ENCODE measurements at places on chromosomes 1 and 21. TPM values are rescaled to one million over a fixed set of nuclear protein-coding genes. Genes with fewer than 3 reads are reported as not detected.

The CNN3 gene
- total RNA-seq: 260 TPM

DNA sequence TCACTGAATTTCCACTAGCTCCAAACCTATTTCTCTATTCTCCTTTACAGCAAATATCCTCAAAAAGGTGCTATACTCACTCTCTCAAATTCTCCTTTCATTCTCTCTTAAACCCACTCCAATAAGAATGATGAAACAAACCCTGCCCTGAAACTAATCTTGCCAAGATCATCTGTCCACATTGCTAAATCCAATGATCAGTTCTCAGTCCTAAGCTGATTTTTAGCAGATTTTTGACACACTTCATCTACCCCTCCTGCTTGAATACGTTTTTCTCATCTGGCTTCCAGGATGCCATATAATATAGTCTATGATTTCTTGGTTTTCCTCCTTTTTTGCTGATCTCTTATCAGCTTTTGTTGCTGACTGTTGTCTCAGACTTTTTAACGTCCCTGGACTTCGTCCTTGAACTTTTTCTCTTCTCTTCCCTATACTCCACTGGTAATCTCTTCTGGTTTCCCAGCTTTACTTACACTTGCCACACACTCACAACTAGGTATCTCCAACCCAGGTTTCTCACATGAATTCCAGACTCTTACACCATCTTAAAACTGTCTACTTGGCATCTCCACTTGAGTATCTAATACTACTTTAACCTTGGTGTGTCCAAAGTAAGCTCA is 35.3 kb downstream of the RERE start:
- H3K4me1 ChIP-seq: peaks cover 4% of the 10 kb centered on the region
- no peak overlapping the region for H3K4me3 ChIP-seq
- no peak for DNase-seq

DNA sequence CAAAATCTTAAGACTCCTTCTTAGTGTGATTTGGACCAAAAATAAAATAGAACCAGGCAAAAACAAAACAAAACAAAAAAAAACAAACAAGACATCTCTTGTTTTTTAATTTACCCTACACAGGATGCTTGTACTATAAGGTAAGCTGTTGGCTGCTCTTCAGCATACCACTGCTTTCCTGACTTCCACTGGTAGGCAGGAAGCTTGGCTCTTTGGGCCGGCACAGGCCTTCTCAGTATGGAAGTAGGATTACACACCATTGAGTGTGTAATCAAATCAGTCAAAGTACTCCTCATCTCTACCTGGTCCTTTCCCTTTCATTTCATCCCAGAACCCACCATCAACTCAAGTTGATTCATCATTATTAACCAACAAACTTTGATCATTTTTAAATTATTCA is 61.9 kb upstream of the RGS1 start:
- H3K27ac ChIP-seq: peak overlapping the region; percentile 96
- DNase-seq: peak; percentile 89
- peaks cover 73% of the 10 kb centered on the region for H3K4me1 ChIP-seq
- H3K36me3 ChIP-seq: no peaks in the 10 kb centered on the region
- H3K4me3 ChIP-seq: no peak overlapping the region
- H3K27me3 ChIP-seq: no peaks in the 10 kb centered on the region

- no peak overlapping the region for H3K4me3 ChIP-seq
- peak; percentile 37 for DNase-seq
- no peaks in the 10 kb centered on the region for H3K27me3 ChIP-seq
- H3K4me1 ChIP-seq: peaks cover 17% of the 10 kb centered on the region
- H3K27ac ChIP-seq: no peak overlapping the region
Observed at GRCh38 chr1:147167365-147167764, 4.9 kb downstream of the PRKAB2 start.

DNA sequence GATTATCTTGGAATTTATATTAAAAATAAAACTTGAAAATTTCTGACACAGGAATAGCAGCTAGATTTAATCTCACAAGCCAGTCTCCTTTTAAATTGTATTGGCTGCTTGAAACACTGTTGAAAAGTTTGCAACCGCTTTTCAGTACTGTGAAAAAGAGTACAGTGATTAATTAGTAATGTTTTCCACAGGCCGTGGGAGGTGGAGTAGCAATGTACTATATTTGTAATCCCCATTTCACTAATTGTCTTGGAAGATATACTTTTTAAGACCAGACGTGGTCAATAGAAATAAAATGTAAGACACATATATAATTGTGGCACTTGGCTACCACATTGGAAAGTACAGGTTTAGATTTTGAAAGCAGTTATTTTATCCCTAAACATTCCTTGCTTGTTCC is 40.8 kb upstream of the MYOCOS start:
- DNase-seq: no peak
- no peaks in the 10 kb centered on the region for H3K4me1 ChIP-seq
- H3K27me3 ChIP-seq: no peaks in the 10 kb centered on the region
- peaks cover 90% of the 10 kb centered on the region for H3K36me3 ChIP-seq
- no peak overlapping the region for H3K4me3 ChIP-seq

The OR6P1 gene
- total RNA-seq: not detected

- no peaks in the 10 kb centered on the region for H3K27me3 ChIP-seq
- H3K36me3 ChIP-seq: no peaks in the 10 kb centered on the region
- no peaks in the 10 kb centered on the region for H3K4me1 ChIP-seq
- no peak overlapping the region for H3K4me3 ChIP-seq
- no peak for DNase-seq
- no peak overlapping the region for H3K27ac ChIP-seq
Observed at GRCh38 chr1:237791592-237791991, 99.1 kb downstream of the ZP4 start.

- no peaks in the 10 kb centered on the region for H3K4me1 ChIP-seq
- no peak overlapping the region for H3K27ac ChIP-seq
- DNase-seq: no peak
- no peaks in the 10 kb centered on the region for H3K27me3 ChIP-seq
- H3K4me3 ChIP-seq: no peak overlapping the region
- no peaks in the 10 kb centered on the region for H3K36me3 ChIP-seq
Observed at GRCh38 chr1:45458894-45459293, 32.1 kb downstream of the TESK2 start.

The S100A3 gene
- total RNA-seq: 0.61 TPM

The IFFO2 gene
- 16.3 TPM for total RNA-seq
